Hematopoietic multipotent progenitor cell (in vitro differentiated cells): ENCODE measurements at places on chromosomes 2 and 18. TPM values are rescaled to one million over a fixed set of nuclear protein-coding genes. Genes with fewer than 3 reads are reported as not detected.

HOXD13 gene
- total RNA-seq = not detected

TFPI gene
- total RNA-seq = 43.1 TPM

- DNase-seq = no peak
Observed at GRCh38 chr2:74953796-74954499, 4.5 kb upstream of the POLE4 start.

DNA sequence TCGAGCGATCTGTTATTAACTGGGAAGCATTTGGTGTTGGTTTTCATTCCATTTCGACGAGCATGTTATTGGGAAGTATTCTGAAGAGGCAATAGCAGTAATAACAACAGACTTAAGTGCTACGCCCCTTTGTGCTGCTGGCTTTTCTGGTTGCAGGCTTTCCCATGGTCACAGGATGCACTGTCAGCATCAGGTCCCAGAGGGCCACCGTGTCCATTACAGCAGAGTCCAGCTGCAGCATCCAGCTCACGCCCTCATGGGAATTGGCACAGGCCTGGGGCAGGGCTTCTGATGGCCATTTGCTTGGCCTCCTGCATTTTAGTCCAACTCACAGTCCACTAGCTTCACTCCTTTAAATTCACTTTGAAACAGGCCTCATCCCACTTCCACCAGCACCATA is 44.4 kb downstream of the BCL2L11 start:
- no peak for DNase-seq

DNA sequence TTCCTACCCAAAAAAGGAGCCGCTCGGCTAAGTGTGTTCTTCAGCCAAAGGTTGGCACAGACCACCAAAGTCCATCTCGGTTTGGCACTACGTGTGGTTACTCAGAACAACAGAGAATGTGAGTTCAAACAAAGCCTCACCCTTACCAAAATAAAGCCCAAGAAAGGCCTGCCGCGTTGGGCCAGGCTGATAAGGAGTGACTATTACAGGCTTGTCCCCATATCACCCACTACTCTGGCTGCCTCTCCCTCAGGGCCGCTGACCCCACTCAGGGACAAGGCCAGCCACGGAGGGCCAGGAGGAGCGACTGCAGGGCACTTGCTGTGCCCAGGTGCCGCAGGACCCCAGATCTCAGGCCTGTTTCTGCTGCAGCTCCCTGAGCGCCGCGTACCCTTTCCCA is 13.8 kb downstream of the HS1BP3 start:
- no peak for DNase-seq
